ENCODE measurements at places on chromosomes 1 and 21.

- DNase-seq = no peak
Measured at GRCh38 chr1:8361198-8361849, 43.4 kb downstream of the SLC45A1 start.

DNA sequence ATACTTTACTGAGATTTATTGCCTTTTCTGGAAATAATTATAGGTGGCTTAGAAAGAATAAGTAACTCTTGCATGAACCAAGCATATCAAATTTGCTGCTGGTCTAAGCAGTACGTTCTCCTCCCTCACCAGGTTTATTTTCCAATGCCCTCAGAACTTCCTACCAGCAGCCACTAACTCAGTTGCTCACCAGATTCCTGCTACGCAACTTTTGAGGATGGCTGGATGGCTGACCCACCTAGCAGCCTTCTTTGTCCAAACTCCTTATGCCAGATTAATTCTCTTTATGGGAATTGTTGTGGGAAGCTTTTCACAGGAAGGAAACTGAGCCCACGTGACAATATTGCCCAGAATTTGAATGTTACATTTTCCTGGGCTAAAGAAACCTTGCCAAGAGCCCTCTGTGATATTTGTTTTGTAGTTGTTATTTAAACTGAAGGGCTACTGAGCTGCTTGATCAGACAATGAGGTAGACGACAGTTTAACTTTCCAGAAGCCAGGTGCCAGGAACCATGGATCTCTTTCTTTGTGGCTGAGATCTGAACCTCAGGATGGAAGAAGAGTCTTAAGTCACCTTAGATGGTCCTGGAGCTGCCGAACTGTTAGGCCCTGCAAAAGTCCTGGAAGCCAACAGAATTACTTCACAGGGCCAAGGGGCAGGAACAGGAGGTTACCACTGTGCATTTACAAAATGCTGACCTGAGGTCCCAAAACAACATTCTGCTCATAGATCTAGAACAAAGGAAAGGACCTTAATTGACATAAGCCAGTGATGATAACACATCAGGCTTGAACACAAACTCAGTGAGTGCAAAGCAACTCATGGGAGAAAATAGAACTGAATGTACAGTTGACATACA is 85.5 kb upstream of the ATP1A1 start:
- DNase-seq = no peak

GRCh38 chr1:115475901-115476300 is 137.9 kb upstream of the NGF start:
- DNase-seq = no peak

GRCh38 chr1:16461681-16462080 is 21.2 kb downstream of the NECAP2 start:
- DNase-seq = no peak
